HEK293T (cell line): ENCODE measurements at places on chromosomes 11 and 22.

GRCh38 chr11:66861774-66862558, 5.1 kb downstream of the LRFN4 start:
- DNase-seq: no peak

DNA sequence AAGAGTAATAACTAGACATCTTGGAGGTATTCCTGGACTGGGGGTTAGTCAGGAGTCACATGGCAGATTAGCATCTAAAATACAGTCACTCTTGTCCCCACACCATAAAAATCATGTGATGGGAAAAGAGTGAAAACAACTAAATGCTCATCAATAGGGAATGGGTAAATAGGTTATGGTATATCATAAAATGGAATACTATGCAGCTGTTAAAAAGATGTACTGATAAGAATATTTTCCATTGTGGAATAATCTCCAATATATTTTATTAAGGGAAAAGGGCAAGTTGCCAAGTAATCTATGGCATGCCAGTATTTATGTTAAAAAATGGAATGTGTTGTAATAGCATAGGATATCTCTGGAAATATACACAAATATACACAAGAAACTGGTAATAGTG, 6.6 kb upstream of the PIK3C2A start:
- DNase-seq: no peak

DNA sequence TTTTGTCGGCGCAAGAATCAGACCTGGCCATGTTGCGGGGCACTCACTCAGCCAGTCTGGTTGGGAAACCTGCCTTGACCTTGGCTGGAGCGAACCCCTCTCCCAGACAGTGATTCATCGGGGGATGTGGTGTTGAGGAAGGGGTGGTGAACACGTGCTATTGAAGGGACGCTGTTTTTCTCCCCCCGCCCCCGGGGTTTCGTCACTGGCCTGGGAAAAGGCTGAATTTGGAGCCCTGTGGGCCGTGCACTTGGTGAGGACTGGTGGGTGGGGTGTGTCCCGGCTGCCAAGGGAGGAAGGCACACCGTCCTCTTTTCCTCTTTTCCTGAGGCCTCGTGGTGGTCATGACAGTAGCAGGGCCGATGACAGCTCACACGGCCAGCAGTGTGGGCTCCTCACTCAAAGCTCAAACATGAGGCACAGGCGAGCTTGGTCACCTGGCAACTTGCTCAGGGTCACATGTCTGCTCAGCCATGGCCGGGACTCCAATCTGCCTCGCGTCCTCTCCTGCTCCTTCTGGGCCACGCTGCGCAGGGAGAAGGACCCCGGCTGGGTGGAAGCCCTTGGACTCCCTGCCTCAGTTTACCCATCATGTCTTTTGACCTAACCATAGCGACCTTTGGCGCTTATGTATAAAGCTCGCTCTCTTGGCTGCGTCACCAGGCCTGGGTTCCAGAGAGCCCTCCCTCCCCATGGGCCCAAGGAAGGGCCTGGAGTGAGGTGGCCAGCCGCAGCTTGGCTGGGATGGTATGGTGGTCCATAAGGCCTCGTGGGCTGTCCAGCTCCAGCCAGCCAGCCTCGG, 49.4 kb downstream of the SMIM38 start:
- no peak for DNase-seq

DNA sequence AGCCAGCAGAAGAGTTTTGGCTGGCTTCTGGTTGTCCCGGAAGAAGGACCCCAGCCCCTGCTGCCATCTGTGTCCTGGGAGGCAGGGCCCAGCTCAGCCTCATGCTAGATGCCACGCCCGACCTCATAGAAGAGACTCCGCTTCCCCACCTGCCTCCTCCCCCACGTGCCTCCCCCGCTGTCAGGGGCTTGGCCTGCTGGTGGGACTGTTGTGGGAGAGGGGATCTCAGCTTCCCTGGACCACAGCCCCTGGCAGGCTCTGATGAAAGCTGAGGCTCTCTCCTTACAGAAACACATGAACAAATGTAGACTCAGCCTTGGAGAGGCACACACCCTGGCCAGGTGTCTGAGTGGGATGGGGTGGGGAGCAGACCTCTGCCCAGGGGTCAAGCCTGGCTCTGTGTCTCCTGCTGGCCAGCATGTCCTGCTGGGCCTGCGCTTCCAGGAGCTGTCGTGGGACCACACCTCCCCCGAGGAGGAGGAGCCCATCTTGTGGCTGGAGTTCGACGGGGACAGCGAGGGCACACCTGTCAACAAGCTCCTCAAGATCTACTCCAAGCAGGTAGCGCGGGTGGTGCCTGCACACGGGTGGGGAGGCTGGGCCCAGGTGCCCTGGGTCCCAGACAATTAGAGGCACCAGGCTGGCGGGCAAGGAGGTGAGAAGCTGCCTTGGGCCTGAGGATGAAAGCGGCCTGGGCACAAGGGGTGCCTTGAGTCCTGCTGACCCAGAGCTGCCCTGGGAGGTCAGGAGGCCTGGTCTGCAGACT, 14.1 kb downstream of the FRMD8 start:
- no peak for DNase-seq

DNA sequence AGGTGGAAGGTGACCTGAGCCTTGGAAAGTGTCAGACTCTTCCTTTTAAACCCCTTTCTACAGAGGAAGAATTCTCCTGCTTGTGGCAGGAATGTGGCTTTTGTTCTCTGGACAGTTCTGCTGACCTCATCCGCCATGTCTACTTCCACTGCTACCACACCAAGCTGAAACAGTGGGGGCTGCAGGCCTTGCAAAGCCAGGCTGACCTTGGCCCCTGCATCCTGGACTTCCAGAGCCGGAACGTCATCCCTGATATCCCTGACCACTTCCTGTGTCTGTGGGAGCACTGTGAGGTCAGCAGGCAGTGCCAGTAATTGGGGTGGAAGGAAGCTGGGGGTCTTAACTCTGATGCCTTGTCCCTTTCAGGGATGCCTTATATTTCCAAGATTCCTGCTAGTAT, 9.3 kb downstream of the HINFP start:
- DNase-seq: no peak

DNA sequence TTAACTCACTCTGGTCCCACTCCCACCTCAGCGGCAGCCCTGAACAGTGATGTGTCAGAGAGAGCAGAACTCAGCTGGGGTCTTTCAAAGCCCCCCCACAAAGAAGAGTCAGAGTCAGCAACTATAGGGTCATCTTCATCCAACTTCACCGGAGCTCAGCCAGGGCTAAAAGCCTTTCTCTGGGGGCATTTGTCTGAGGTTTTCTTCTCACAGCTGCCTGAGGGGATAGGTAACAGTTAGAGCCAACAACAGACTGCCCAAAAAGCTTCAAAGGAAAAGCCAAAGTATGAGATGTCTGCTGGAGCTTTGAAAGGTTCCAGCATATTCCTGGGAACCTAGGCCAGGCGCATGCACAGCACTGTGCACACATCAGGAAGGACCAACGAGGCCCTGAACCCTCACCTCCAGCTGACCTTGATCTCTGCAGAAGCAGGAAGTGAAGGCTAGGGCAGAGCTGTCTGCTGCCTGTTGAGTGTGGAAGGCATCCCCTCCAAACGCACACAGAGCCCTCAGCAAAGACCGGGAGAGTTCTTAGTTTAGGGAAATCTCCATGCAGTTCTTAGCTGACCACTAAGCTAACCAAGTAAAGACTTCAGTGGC, 28.1 kb upstream of the COMT start:
- no peak for DNase-seq

DNA sequence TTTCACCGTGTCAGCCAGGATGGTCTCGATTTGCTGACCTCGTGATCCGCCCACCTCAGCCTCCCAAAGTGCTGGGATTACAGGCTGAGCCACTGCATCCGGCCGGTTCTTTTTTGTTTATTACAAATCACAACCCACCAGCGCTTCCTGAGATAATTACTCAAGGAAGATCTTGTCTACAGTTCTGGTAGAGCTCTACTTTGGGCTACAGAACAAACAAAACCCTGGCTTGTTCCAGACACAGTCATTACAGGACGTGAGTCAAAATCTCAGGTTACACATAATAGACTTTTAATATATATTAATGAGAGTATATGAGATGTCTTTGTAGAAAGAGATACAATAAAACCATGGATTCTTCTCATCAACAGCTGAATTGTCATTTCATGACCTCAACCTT, 42.8 kb upstream of the NUP50 start:
- no peak for DNase-seq

- DNase-seq: peak; percentile 81
Measured at GRCh38 chr22:41517172-41518047, 26.9 kb downstream of the POLR3H start.

GRCh38 chr11:64537876-64538275, 53.1 kb upstream of the SLC22A12 start:
- DNase-seq: no peak

DNA sequence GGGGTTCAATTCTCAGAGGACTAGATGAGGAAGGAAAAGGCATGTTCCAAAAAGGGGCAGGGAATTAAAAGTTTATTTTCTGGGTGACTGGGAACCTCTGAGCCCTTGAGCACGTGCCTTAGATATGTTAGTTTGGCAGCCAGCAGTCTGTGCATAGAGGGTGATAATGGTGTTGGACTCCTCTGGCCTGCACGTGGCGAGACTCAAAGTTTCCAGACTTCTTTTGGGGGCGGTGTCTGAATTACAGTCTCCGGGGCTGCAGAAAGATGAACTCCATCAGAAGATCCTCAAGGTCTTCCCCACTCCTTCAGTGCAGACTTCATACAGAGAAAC, 861 bp upstream of the ZNRF3 start:
- DNase-seq: no peak

DNA sequence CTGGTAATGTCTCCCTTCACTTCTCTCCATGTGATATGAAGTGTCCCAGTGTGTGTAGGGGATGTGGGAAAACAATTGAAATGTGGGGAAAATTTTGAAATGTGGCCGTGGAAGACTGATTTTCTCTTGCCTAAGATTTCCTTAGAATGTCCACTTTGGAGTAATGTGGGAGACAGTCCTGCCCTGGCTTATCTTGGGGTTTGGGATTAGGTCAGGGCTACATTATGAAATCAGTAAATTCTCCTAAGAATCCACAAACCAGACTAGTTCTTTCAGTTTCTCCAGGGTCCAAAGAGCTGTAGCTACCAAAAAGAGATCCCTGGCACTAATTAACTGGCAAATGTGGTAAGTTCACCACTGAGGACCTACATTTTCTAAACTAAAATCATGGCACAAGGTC, 22.8 kb downstream of the YPEL4 start:
- no peak for DNase-seq

DNA sequence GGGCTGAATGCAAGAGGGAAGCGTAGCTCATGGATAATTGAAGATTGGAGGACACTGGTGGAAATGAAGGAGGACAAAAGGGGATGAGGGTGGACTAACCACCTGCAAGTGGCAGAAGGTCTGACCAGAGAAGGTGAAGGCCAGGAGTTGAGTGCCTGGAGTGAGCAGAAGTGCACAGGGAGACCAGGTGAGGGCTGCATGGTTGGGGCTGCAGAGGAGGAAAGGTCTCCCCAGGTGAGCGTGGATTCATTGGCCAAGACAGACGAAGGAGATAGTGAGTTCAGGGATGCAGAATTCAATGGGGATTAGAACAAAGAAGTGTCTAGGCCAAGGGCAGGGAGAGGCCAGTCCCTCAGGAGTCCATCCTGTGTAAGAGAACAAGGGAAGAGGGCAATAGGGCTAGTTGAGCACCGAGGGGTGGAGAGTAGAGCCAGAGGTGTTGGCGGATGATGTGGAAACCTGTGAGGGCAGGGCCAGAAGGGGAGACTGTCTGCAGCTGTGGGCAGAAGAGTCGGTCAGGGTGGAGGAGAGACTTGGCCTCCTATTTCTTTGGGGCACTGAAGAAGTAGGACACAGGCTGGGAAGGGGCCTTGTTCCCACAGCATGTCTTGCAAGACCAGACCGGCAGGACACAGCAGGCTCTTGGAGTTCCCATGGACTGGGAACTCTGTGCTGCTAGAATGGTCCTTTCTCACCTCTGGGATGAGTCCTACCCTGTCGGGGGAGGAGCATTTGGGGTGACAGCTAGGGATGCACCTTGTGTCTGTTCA, 6.7 kb downstream of the TRIM29 start:
- no peak for DNase-seq

DNA sequence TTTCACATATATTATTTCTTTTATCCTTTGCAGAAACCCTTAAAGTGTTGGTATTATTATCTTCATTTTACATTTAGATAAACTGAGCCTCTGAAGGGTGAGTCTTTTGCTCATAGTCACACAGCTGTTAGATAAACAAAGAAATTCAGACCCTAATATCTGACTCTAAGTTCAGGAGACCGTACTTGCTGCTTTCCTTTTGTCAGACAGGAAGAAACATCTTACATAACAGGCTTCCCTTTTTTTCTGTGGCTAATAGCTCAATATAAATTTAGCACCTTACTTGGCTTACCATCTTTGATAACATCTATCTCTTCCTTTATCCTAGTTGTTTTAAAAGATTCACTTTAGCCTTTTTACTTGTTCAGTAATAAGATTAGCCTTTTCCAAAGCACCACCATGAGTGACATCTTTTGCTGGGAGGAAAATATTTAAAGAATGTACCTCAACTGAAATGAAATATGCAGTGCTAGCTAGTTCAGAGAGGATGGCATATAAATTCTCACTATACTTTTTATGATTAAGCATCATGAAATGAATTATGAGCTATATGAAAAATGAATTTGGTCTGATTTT, 128.6 kb downstream of the WNT11 start:
- DNase-seq: no peak

- DNase-seq: no peak
Measured at GRCh38 chr11:2849994-2850770, 35.4 kb downstream of the CDKN1C start.

GRCh38 chr22:24104307-24105012, 76.8 kb upstream of the SUSD2 start:
- no peak for DNase-seq

DNA sequence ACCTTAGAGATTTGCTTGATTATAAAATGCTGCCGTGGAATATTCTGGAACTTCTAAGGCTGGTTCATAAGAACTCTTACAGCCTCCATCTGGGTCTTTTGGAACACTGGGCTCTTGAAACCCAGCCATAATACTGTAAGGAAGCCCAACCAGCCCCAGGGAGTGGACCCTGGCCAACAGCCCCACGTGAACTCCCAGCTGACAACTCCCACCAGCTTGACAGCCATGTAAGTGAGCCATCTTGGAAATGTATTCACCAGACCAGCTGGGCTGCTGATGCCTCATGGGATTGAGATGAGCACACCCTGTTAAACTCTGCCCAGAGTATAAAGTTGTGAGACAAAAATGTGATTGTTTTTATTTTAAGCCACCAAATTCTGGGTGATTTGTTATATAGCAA, 378.7 kb upstream of the RAG2 start:
- no peak for DNase-seq

- DNase-seq: no peak
Measured at GRCh38 chr11:45653277-45653676, 12.1 kb downstream of the CHST1 start.

GRCh38 chr11:66280428-66280827, 2.5 kb downstream of the CNIH2 start:
- no peak for DNase-seq

DNA sequence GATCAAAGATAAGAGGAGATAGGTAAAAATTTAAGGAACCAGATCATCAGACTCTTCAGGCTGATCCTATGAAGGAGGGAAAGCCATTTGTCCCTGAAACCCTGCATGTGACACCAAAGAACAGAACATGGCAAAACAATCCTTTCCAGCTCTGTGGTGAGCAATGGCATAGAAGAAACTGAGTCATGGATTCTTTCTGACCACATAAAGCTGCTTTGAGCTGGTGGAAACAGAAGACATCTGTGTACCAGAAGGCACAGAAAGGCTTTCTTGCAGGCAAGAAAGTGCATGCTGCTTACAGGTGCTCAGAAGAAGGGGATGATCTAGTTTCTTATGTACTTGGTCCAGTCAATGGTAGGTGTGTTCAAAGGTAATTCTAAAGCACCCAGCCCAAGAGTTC, 45.0 kb upstream of the APOA1 start:
- no peak for DNase-seq

- DNase-seq: peak; percentile 81
Measured at GRCh38 chr11:72040491-72041363, 39.6 kb downstream of the NUMA1 start.
